ENCODE measurements at places on chromosomes 7 and 10. TPM values are rescaled to one million over a fixed set of nuclear protein-coding genes. Genes with fewer than 3 reads are reported as not detected.

The TLX1 gene
- total RNA-seq: not detected

The PAPOLB gene
- 0.13 TPM for total RNA-seq

The OPN4 gene
- total RNA-seq: not detected

The MTERF1 gene
- 19.8 TPM for total RNA-seq

The GIMAP5 gene
- total RNA-seq: not detected

The ADRB1 gene
- total RNA-seq: 0.13 TPM

The IFIT1B gene
- not detected for total RNA-seq

The GIMAP6 gene
- total RNA-seq: not detected
